Stimulated activated CD4-positive, alpha-beta T cell treated with anti-CD3 and anti-CD28 coated beads, Interleukin-15, amount 100 ng/mL, for 48 hours (primary cell): ENCODE measurements at places on chromosomes 13 and 19.

GRCh38 chr13:113350065-113350937 is 13.6 kb downstream of the GRTP1 start:
- DNase-seq, result no peak

- no peak for DNase-seq
Measured at GRCh38 chr19:50512112-50512998, 1.4 kb downstream of the ASPDH start.

DNA sequence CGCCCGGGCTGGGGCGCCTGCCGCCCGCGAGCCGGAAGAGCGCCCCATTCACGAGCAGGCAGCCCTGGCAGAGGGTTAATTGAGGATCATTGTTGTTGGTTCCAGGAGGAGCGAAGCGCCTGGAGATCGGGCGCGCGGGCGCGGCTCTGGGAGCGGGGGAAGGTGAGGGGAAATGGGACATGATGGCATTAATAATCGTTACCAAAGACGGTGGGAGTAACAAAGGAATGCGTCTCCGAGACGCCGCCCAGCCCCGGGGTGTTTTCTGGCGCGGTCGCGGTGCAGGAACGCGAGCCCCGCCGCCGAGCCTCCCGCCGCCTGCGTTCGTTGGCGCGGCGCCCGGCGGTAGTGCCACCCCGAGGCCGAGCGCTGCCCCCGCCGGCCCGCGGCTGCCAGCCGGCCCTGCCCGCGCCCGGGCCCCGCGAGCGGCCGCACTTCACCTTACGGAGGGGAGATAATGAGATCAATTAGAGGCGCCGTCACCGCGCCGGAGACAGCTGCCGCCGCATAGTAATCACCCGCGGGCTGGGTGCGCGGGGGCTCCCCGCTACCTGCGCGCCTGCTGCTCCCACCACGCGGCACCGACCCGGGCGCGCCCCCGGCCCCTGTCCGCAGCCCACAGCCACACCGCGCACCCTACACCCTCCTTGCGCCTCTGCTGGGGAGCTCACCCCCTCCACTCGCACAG is 2.8 kb downstream of the ZNF536 start:
- DNase-seq, result no peak

DNA sequence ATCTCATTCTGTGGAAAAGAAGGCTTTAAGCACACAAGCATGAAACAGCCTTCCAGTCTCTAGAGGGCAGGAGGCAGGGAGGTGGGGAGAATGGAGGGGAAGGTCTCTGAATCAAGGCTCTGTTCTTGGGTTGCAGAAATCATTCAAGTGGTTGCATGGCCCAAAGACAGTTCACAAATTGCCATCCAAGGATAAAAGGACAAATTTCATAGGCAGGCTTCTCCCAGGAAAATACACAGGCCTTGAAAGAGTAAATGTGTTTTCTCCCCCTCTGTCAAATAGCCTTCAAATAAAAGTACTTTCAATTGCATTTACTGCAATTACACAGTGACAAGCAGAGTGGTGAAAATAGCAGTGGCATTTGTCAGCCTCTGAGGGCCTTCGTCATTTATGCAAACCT is 450.8 kb downstream of the DCT start:
- DNase-seq, result no peak

DNA sequence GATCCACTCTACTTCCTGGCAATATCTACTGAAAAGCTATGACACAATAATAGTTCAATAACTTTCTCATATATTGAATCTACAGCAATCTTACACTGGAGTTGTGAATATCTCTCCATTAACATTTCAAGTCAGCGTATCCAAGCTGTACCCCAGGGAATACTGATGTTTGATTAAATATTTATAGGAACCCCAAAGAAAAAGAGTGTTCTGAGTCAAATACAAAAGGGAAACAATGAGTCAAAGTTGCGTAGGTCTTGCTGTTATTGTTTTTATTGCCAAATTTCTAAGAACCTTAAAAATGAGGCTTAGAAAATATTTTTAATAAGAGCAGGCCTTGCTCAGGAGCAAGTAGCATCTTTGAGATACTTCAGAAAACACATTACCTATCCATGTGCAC is 415.5 kb downstream of the FGF14 start:
- DNase-seq, result no peak

- DNase-seq, result no peak
Measured at GRCh38 chr19:29651622-29652394, 13.5 kb upstream of the PLEKHF1 start.

DNA sequence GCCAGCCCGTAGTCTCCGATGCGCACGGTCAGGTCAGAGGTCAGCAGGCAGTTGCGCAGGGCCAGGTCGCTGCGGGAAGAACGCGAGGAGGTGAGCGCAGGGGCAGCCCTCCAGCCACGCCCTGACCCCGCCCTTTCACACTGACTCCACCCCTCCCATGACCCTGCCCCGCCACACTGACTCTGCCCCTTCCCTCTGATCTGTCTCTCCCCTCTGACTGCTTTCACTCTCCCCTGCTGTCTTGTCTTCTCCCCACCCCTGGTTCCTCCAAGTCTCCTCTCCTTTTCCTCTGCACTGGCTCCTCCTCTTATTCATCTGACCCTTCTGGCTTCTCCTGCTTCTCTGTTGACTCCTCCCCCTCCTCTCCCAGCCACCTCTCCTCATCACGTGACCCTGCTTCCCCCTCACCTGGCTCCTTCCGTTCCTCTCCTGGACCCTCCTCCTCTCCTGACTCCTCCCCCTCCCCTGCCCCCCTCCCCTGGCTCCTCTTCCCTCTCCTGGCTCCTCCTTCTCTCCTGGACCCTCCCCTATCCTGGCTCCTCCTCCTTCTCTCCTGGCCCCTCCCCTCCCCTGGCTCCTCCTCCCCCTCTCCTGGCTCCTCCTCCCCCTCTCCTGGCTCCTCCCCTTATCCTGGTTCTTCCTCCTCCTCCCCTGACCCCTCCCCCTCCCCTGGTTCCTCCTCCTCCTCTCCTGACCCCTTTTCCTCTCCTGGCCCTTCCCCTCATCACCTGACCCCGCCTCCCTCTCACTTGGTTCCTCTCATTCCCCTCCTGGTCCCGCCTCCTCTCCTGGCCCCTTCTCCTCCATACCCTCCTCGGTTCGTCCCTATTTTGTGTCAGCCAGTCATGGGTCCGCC is 9.9 kb downstream of the LMTK3 start:
- peak; percentile 71 for DNase-seq

- DNase-seq, result no peak
Measured at GRCh38 chr13:20336761-20337160, 104.6 kb upstream of the GJB6 start.

DNA sequence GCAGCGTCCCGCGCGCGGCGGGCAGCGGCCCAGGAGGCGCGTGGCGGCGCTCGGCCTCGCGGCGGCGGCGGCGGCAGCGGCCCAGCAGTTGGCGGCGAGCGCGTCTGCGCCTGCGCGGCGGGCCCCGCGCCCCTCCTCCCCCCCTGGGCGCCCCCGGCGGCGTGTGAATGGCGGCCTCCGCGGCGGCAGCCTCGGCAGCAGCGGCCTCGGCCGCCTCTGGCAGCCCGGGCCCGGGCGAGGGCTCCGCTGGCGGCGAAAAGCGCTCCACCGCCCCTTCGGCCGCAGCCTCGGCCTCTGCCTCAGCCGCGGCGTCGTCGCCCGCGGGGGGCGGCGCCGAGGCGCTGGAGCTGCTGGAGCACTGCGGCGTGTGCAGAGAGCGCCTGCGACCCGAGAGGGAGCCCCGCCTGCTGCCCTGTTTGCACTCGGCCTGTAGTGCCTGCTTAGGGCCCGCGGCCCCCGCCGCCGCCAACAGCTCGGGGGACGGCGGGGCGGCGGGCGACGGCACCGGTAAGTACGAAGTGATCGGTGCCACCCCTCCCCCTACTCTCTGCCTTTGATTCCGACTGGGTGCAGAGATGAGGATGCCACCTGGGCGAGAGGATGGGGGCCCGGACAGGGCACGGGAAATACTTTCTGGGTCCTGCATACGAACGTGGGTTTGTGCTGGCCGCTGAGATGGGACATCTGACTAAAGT is 874 bp downstream of the TRIM28 start:
- DNase-seq, result peak; percentile 54
